RCC 7860 (cell line): ENCODE measurements at places on chromosomes 2 and 18.

- no peak for DNase-seq
Measured at GRCh38 chr2:180660207-180660606, 320.2 kb upstream of the UBE2E3 start.

- no peak for DNase-seq
Measured at GRCh38 chr2:229475778-229476177, 204.7 kb upstream of the PID1 start.

GRCh38 chr18:74013955-74014354, 133.7 kb downstream of the FBXO15 start:
- DNase-seq, result no peak

DNA sequence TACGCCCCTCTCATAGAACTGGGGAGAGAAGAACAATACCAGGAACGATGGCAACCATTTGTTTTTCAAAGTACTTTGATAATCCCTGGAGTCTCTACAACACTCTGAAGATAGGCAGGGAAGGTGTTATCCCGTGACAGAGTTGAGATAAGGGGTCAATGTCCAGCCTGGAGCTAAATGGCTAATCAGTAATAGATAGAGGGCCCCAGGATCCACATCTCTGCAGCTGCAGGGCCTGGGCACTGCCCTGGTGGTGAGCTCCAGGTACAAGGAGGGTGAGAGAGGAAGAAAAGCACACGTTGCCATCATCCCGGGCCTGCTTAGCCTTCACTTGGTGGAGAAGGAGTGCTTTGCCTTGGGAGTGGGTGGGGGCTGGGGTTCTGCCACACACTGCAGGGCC, 260.6 kb downstream of the PRKCE start:
- no peak for DNase-seq
